Activated T-helper 2 cell treated with anti-CD3 and anti-CD28 coated beads, Interferon-gamma antibody, Interleukin-2, Interleukin-4, amounts not matched to agents 10 μg/mL and 5 μg/mL and 100 μg/mL, durations not matched to agents 14 hours and 24 hours and 36 hours (primary cell): ENCODE measurements at places on chromosomes 6 and 20.

DNA sequence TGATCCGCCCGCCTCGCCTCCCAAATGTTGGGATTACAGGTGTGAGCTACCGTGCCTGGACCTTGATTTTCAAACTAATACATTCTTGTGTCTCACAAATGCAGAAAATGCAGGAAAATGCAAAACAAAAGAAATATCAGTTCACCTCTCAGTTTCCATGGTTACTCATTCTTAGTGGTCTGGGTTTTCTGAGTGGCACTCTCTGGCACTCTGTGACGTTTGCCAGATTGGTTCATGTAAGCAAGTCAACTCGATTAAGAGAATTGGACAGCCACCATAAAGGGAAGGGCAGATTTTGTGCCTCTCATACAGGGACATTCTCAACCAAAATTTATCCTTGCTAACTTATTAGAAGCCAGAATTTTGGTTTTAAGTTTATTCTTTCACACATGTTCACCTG is 8.6 kb downstream of the CMTR1 start:
- no peak for DNase-seq
- H3K36me3 ChIP-seq = peaks cover 59% of the 10 kb centered on the region
- no peaks in the 10 kb centered on the region for H3K27me3 ChIP-seq
- H3K4me1 ChIP-seq = peaks cover 29% of the 10 kb centered on the region
- H3K27ac ChIP-seq = no peak overlapping the region

DNA sequence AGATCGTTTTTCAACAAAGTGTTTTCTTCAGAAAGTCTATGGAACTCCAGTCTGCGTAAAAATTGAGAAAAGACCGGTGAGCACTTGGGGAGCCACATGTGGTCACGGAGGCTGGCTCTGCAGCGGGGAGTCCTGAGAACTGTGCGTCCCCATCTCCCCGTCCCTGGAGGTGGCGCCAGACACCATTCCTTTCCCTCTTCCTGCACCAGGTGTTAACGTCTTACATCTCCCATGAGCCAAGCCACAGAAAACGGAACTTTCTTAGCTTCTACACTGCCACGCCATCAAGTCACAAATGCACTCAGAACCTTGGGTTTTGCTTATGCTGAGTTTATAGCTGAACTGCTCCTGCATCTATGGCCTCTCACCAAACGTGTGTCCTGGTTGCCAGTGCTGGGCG is 62.6 kb downstream of the GINS1 start:
- no peak overlapping the region for H3K4me3 ChIP-seq
- no peaks in the 10 kb centered on the region for H3K4me1 ChIP-seq
- H3K36me3 ChIP-seq = no peaks in the 10 kb centered on the region
- peak; percentile 20 for DNase-seq
- no peak overlapping the region for H3K27ac ChIP-seq
- no peaks in the 10 kb centered on the region for H3K27me3 ChIP-seq

GRCh38 chr6:82906489-82906888 is 159.2 kb downstream of the UBE3D start:
- H3K4me1 ChIP-seq = no peaks in the 10 kb centered on the region
- H3K27me3 ChIP-seq = no peaks in the 10 kb centered on the region
- H3K36me3 ChIP-seq = no peaks in the 10 kb centered on the region
- H3K27ac ChIP-seq = no peak overlapping the region

DNA sequence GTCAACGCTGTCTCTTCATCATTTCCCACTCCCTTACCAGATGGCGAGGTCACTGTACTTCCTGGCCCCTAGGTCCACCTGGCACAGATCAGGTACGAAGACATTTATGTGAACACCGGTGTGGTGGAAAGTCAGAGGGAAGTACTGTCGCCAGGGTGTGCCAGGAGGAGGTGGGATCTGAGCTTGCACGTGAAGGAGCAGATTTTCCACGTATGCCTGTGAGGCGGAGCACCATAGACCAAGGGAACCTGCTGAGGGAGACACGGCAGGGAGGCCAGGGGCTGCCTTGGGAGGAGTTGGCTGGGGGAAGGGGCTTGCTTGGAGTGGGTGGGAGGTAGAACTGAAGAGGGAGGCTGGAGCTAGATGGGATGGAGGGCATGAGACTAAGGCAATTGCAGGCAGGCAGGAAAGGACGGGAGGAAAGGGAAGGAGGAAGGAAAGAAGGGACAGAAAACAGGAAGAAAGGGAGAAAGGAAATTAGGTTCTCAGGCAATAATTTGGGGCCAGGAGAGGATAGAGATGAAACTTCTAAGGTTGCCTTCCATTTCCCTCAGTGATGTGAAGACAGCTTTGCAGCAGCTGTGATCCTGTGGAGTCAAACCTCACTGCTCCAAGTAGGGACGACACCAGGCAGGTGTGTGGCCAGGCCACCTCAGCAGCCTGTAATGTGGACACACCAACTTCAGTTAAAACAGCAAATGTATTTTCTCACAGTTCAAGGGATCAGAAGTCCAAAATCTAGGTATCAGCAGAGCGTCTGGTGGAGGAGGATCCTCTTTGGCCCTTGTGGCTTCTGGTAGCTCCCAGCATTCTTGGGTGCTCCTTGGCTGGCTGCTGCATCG is 46.8 kb downstream of the CHMP4B start:
- peak overlapping the region; percentile 56 for H3K27ac ChIP-seq
- H3K36me3 ChIP-seq = peaks cover 47% of the 10 kb centered on the region
- H3K4me3 ChIP-seq = no peak overlapping the region
- H3K27me3 ChIP-seq = no peaks in the 10 kb centered on the region
- no peak for DNase-seq
- H3K4me1 ChIP-seq = peaks cover 37% of the 10 kb centered on the region

DNA sequence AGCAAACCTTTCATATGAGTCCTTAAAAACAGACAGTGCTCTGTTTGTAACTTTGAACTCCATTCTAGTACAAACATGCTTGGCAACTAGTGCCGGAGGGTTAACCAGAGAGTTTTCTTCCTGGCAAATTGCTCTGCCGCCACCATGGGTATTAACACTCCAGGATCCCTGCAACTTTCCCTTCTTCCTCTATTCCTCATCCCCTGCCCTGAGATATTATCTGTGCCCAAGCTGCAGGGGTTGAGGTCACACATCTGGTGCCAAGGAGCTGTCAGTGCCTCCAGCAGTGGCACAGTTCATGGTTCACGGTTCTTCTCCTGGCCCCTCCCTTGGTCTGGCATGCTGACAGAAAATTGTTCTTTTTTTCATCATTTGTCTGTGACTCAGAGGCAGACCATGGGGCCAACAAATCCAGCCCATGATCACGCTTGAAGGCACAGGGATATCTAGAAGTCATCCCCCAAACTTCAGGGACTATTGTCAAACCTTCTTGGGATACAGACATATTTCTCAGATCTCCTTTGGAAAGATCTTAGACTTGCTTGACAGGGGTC is 77.5 kb downstream of the ATXN1 start:
- peaks cover 51% of the 10 kb centered on the region for H3K36me3 ChIP-seq
- DNase-seq = no peak
- no peaks in the 10 kb centered on the region for H3K27me3 ChIP-seq
- peak overlapping the region; percentile 62 for H3K27ac ChIP-seq
- no peak overlapping the region for H3K4me3 ChIP-seq

DNA sequence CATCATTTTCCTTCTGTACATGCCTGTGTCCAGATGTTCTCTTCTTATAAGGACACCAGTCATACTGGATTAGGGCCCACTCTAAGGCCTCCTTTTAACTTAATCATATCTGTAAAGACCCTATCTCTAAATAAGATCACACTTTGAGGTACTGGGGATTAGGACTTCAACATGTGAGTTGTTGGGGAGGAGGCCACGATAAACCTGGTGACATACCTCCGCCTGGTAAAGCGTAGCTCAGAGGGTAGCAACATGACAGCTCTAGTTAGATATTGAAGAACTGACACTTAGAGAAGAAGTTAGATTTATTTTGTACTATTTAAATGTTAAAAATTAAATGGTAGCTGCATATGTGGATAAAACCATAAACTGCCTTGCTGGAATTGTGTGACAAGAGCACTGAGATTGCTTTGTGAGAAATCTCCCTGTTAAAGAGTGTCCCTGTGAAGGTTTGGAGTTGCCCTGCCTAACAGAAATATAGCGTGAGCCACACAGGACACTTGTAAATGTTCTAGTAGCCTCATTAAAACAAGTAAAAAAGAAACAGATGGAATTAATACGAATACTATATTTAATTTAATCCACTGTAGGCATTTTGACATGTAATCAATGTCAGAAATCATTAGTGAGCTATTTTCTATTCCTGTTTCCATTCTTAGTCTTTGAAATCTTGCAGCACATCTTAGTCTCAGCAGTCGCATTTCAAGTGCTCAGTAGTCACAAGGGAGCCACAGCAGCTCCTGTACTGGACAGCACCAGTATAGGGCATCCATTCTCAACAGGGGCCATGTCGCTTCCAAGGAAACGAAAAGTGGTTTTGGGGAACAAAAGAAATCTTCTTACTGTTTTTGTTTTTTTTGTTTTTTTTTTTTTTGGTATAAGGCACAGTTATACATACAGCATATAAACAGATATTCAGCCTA is 13.4 kb downstream of the PLCB1 start:
- H3K27me3 ChIP-seq = peaks cover 12% of the 10 kb centered on the region
- no peak overlapping the region for H3K4me3 ChIP-seq
- DNase-seq = no peak
- no peak overlapping the region for H3K27ac ChIP-seq
- peaks cover 3% of the 10 kb centered on the region for H3K4me1 ChIP-seq

GRCh38 chr6:53178837-53179432 is 30.3 kb upstream of the GCM1 start:
- DNase-seq = no peak
- H3K36me3 ChIP-seq = no peaks in the 10 kb centered on the region
- peaks cover 5% of the 10 kb centered on the region for H3K4me1 ChIP-seq

- peaks cover 6% of the 10 kb centered on the region for H3K4me1 ChIP-seq
- no peak for DNase-seq
- H3K36me3 ChIP-seq = peaks cover 5% of the 10 kb centered on the region
- peak overlapping the region; percentile 71 for H3K4me3 ChIP-seq
Measured at GRCh38 chr6:168035098-168035660, 37.7 kb downstream of the KIF25 start.

DNA sequence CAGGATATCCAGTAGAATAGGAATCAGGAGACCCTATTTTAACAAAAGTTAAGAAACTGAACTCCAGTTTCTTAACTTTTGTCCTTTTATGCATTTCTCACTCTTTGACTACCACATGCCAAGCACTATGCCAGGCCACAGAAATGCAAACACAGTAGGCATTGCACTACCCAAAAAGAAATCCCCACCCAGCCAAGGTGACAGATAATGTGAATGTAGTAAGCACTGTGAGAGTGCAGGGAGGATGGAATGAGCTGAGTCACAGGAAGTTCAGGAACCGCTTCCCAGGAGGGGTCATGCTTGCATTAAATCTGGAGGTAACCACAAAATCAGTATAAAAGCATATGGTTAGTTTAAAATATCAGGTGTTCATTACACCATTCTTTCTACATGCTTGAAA is 20.1 kb upstream of the FAM83C start:
- peaks cover 19% of the 10 kb centered on the region for H3K36me3 ChIP-seq
- peak overlapping the region; percentile 4 for H3K27ac ChIP-seq
- no peak for DNase-seq
- peaks cover 37% of the 10 kb centered on the region for H3K4me1 ChIP-seq
- H3K27me3 ChIP-seq = no peaks in the 10 kb centered on the region

DNA sequence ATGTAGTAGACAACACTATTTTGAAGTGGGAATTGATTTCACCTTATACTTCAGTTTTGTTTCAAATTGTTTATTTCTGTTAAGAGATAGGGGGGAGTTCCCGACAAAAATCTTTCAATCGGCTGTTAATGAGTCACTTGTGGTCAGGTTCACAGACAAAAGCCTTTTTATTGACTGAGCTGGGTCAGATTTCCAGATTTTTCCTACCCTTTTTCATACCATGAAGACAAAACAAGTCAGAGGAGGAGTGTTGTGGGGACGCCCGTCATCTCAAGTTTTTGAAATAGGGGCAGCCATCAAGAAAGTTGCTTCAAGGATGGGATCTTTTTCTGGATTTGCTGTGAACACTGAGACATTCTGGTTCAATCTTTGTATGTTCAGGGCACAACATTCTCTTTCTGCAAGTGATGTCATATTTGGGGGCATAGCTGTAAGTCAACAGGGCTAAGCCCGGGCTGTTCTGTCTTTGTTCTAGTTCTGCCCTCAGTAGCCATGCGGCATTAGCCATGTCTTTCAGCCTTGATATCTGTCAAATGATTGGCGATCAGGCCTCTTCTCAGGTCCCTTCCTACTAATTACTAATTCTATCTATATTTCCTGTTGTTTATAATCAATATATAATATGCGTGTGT is 496.0 kb upstream of the MARCKS start:
- no peaks in the 10 kb centered on the region for H3K36me3 ChIP-seq
- no peak overlapping the region for H3K27ac ChIP-seq
- H3K4me3 ChIP-seq = no peak overlapping the region

DNA sequence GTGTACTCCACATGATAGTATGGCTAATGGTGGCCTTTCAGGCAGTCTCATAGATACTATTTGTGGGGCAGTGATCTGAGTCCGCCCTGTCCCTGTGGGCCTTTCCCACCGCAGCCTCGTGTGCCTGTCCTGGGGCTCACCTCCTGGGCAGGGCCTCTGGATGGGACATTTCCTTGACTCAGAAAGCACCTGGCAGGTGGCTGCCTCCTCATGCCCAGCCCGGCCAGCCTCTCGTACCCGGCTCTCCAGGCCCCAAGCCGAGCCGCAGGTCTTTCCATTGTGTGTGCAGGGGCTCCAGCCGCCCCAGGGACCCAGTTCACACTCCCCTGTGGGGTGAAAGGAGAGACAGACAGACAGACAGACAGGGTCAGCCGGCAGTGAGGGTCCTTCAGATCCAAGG is 38.3 kb downstream of the RSPO4 start:
- H3K36me3 ChIP-seq = no peaks in the 10 kb centered on the region
- no peak overlapping the region for H3K4me3 ChIP-seq
- no peaks in the 10 kb centered on the region for H3K27me3 ChIP-seq
- H3K4me1 ChIP-seq = no peaks in the 10 kb centered on the region

- H3K36me3 ChIP-seq = no peaks in the 10 kb centered on the region
- H3K4me1 ChIP-seq = peaks cover 8% of the 10 kb centered on the region
- no peak overlapping the region for H3K4me3 ChIP-seq
- H3K27me3 ChIP-seq = peaks cover 46% of the 10 kb centered on the region
- DNase-seq = no peak
Measured at GRCh38 chr6:7042056-7042653, 65.6 kb upstream of the RREB1 start.

DNA sequence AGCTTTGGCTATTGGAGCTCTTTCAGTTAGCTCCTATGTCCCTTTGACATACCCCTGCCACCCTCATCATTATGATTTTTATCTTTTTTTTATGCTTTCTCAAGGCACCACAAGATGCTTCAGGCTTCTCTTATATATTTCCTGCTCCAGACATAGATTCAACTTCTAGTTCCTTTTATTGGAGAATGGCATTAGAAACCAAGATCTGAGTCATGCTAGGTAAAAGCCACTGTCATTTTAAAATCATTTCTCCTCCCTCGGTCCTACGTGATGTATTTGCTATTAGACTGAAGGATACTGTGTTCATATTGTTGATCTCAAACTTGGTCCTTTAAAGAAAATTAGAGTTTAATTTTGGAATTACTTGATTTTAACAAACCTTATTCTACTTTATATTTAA is 8.3 kb downstream of the TENT5A start:
- peaks cover 2% of the 10 kb centered on the region for H3K4me1 ChIP-seq

GRCh38 chr20:15711177-15711576 is 862.1 kb downstream of the KIF16B start:
- no peaks in the 10 kb centered on the region for H3K36me3 ChIP-seq
- no peak overlapping the region for H3K4me3 ChIP-seq
- no peak for DNase-seq
- H3K27ac ChIP-seq = no peak overlapping the region
- no peaks in the 10 kb centered on the region for H3K4me1 ChIP-seq
- H3K27me3 ChIP-seq = no peaks in the 10 kb centered on the region
